Stimulated activated CD8-positive, alpha-beta memory T cell treated with anti-CD3 and anti-CD28 coated beads, Interleukin-7, amount 100 ng/mL, for 48 hours (primary cell): ENCODE measurements at places on chromosomes 1 and 21.
A peak's percentile ranks its signal among the peaks of the same experiment; 100 is the strongest.

DNA sequence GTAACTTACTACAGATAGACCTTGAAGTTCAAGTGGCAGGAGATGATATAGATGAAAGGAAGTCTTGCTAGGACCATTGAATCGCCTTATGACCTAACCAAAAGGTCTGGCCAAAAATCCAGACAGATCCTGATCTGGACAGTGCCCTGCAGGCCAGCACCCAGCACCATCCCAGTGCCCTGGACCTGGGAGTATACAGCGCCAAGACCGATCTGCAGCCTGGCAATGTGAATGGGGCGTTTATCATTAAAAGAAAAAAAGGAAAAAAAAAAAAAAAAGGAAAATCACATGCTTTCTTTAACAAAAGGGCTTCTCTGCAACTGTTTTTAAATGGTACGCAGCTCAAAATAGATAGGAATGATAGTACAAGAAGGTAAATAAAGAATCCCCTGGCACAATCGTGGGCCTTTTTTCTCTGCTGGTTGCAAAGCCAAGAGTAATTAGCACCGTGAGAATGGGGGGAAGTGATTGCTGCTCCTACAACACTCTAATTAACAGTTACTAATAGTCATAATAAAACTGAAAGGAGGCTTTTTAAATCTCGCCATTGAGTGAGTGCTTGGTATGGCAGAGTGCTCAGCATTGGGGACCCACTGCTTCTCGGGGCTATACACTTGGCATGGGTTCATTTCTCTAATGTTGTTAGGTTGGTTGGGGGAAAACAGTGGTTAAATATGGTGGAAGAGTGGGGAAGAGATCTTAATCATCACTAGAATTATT, 146.7 kb downstream of the KAZN start:
- no peak for DNase-seq

- no peak for DNase-seq
Measured at GRCh38 chr1:172140591-172140990, 279.9 kb upstream of the C1orf105 start.

DNA sequence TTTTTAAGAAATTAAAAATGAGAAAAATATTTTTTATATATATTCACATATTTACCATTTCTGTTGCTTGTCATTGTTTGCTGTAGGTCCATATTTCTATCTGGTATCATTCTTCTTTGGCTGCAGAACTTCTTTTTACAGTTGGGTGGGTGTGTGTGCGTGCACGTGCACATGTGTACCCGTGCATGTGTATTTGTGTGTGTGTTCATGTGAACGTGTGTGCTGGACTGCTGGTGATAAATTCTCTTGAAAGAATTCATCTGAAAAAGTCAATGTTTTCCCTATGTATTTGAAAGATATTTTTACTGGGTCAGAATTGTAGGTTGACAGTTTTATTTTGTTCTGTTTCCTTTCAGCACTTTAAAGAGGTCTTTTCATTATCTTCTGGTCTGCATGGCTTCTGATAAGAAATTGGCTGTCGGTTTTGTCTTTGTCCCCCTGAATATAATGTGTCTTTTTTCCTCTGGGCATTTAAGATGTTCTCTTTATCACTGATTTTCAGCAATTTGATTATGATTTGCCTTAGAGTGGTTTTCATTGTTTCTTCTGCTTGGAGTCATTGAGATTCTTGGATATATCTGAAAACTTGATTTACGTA, 34.5 kb upstream of the DPH5 start:
- no peak for DNase-seq

- DNase-seq: no peak
Measured at GRCh38 chr1:214364386-214364785, 83.4 kb downstream of the SMYD2 start.

DNA sequence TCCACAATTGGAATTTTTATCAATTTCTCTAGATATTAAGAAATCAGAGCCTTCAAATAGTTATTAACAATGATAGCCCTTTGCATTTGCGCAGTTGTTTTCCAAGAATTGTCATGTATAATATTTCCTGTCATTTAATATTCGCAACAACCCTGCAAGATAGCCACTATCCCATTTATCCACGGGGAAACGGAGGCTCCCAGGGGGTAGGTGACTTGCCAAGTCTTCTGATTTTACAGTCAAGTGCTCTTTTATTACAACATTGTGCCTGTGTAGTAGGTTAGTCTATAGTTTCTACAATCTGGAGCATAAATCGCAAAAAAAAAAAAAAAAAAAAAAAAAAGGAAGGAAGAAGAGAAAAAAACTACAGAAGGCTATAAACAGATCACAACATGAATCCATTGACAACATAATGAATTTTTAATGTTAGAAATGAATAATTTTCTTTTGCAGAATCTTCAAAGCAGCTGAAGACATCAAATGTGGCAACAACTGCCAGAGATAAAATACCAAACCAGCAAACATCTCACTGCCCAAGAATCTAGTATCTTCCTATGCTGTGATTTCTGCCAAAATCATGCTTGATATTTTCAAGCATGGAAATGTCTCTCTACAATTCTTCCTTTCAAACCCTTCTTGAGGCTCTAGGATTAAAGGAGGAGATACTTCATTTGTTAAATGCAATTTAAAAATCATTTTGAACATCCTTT, 125.5 kb downstream of the PTPN14 start:
- DNase-seq: no peak

- no peak for DNase-seq
Measured at GRCh38 chr1:72623299-72623708, 341.0 kb upstream of the NEGR1 start.

GRCh38 chr1:36781098-36781497, 253.2 kb downstream of the GRIK3 start:
- DNase-seq: no peak

DNA sequence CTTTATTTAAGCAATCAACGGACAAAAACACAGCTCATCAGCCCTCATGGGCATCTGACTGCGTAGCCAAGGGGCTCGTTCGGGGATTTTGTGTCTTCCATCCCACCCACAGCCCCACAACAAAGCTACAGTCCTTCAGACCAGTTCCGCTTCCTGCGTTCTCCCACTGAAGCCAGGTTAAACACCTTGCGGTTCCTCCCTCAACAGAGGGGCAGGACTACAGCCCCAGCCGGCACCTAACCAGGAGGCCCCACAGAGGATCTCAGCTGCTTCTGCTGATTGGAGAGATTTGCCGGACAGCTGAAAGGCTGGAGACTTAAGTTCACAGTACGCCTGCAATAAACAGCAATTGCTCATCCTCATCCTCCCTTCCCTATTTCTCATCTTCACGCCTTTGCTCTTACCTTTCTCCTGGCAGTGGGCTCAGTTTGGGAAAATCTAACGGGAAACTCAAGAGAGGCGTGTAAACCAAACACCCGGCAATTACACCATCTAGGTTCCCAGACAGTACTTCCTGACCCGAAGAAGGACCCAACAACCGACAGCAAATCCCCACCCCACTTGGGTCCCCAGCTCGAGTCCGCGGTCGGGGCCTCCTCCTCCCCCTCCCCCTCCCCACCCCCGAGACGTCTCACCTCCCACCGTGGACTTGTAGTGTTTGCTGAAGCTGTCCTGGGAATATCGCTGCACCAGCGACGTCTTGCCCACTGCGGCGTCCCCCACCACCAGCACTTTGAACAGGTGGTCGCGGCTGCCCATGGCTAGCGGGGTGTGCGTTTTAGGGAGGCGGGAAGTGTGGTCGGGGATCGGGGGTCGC, 876 bp downstream of the RAB29 start:
- peak; percentile 28 for DNase-seq

- no peak for DNase-seq
Measured at GRCh38 chr21:37658121-37658816, 258.0 kb downstream of the KCNJ6 start.

- DNase-seq: no peak
Measured at GRCh38 chr1:226656201-226656600, 82.9 kb downstream of the ITPKB start.

DNA sequence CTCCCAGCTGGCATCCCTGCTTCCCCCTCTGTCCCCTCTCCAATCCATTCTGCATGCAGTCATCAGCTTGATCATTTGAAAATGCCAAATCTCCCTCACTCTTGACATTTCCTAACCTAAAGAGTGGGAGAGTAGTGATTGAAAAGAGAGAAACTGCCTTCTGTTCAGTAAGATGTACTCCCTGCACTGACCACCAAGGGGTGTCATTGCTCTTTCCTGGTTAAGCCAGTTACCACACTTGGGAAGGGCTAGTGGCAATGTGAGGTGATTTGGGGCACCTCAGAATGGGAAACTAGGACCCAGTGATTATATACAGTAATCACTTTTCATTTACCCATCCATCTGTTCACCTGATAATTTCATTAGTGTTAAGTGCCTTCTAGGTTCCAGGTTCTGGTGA, 6.9 kb upstream of the TMEM269 start:
- DNase-seq: no peak

DNA sequence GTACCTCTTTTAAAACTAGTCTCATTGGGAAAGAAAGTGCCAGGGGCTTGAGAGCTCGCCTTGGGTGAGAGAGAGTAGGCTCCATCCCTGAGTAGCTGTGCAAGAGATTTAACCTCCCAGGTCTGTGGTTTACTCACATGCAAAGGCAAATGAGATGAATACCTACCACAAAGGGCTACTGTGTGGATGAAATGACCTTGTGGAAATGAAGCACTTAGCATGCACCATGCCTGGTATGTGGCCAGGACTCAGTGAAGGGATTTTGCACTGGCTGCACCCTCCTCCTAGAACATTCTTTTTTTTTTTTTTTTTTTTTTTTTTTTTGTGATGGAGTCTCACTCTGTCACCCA, 120.3 kb downstream of the PROX1 start:
- no peak for DNase-seq

DNA sequence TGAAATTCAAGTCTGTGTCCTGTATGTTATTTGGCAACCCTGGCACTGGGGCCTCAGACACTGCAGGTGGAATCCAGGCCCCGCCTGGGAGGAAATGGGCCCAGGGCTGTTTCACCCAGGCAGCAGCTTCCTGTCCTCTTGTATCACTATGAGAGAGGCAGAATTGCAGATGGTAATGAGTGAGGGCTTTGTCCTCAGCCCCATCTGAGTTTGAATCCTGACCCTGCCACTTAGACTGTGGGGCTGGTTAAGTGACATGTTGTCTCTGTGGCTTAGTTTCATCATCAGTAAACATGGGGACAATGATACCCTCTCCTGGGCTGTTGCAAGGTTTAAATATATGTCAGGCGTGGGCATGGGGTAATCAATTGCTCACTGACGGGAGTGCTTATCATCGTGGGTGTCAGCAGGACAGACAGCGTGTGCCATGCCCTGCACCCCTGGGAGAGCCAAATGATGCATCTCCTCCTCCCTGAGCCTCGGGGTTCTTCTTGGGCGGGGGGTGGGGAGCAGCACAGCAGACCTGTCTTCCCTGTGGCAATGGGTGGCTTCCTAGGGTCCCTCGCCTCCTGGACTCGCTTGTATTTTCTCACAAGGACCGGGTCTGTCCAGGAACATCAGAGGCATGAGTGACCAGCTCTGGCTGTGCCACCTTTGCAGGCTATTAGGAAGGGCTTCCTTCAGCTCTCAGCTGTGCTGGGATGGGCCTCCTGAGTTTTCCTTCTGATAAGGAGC, 42.1 kb downstream of the ARHGEF10L start:
- no peak for DNase-seq

GRCh38 chr1:62325081-62325480, 5.8 kb upstream of the KANK4 start:
- no peak for DNase-seq

GRCh38 chr1:208467151-208467780, 223.1 kb upstream of the PLXNA2 start:
- DNase-seq: no peak

DNA sequence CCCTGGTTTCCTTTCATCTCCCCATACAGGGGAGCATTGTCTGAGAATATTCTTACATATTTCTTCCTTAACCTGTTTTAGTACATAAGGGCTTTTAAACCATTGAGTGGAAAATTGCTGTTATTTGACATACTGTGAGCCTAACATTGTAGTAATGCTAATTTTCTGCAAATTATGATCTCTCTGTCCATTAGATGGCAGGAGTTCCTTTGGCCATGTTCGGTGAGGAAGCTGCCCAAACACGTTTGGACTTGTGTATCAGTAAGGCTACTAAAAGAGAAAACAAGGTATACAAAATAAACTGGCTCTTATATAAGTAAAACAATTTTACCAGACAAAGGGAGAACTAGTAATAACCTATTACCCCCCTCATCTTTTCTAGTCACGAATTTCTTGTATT, 29.2 kb downstream of the CDC7 start:
- no peak for DNase-seq

DNA sequence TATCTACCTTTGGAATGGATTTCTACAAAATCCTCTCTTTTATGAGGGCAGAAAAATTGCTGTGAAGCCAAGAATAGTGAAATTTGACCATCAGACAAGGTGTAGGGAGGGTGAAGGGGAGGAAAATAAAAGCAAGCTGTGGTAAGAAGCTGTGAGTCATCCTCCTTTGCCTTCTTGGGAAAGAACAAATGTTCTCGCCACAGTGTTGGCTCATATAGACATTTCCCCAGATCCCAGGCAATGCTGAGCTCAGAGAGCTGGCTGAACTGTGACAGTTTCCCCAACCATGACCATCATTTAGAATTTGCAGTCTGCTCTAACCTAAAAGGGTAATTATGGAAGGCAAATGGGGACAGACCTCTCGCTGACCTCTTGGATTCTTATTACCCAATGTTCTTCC, 235.4 kb downstream of the PBX1 start:
- no peak for DNase-seq

DNA sequence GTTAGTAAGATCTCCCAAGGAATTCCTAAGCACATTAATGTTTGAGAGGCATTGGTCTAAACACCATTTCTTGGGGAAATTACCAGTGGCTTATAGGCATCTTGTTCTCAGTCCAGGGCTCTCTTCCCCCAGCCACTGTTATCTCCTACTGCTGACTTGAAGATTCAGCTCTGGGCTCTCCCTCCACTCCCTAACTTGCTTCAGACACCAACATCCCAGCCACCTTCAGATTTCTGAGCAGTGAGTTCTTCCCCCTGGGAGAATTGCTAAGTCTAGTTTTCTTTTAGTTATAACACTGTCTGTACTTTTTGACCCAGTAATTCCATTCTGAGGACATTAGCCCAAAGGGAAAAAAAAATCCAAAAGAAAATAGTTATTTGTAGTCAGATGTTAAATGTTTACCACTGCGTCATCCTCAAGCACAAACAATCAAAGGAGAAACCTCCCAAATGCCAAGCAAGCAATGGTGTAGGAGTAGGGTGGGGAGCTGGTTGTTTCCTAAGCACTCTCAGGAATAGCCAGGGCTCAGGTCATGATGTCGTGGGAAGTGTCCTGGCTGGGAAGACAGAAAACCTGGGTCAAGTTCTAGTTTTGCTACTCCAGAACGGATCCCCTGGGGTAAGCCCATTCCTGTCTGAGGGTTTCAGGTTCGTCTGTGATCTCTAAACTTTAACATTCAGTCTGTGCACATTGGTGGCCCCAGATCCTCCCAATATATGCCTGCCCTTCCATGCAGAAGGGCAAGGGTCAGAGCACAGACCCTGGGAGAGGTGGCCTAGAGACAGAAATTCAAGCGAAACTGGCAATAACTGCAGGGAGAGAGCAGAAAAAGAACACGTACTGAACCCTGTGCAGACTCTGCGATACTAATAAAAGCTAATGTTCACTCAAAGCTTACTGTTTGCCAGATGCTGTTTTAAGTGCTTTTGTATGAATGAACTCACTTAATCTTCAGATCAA, 191.1 kb upstream of the FGGY start:
- DNase-seq: no peak

GRCh38 chr1:177014325-177014724, 150.2 kb downstream of the ASTN1 start:
- DNase-seq: no peak
